ENCODE measurements at places on chromosomes 12 and 14. TPM values are rescaled to one million over a fixed set of nuclear protein-coding genes. Genes with fewer than 3 reads are reported as not detected.

DNA sequence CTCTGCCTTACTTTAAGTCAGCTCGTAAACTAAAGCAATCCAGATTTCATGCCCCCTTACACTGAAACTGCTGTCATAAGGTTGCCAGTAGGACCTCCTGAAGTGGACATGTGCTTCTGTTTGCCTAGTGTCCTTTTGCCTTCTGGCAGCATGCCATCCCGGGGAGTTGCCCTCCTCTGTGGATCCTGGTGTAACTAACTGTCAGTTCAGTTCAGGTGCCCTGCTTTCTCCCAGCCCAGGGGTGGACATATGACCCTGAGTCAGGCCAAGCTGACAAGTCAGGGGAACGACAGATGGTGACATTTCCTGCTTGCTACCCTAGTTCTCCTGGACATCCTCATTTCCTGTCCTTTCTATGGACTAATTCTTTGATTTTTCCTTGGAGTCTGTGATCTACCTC, 25.6 kb downstream of the AKAP6 start:
- H3K4me1 ChIP-seq, result no peaks in the 10 kb centered on the region
- H3K27ac ChIP-seq, result no peak overlapping the region
- DNase-seq, result peak; percentile 34
- no peaks in the 10 kb centered on the region for H3K27me3 ChIP-seq

- H3K4me1 ChIP-seq, result peaks cover 4% of the 10 kb centered on the region
- H3K27me3 ChIP-seq, result peaks cover 36% of the 10 kb centered on the region
- DNase-seq, result no peak
- no peak overlapping the region for H3K4me3 ChIP-seq
- H3K27ac ChIP-seq, result no peak overlapping the region
Observed at GRCh38 chr12:3520168-3520567, 29.2 kb downstream of the PRMT8 start.

GRCh38 chr12:84070292-84070691, 842.3 kb downstream of the SLC6A15 start:
- DNase-seq, result no peak
- no peaks in the 10 kb centered on the region for H3K27me3 ChIP-seq
- no peaks in the 10 kb centered on the region for H3K36me3 ChIP-seq
- no peak overlapping the region for H3K27ac ChIP-seq
- no peaks in the 10 kb centered on the region for H3K4me1 ChIP-seq

DNA sequence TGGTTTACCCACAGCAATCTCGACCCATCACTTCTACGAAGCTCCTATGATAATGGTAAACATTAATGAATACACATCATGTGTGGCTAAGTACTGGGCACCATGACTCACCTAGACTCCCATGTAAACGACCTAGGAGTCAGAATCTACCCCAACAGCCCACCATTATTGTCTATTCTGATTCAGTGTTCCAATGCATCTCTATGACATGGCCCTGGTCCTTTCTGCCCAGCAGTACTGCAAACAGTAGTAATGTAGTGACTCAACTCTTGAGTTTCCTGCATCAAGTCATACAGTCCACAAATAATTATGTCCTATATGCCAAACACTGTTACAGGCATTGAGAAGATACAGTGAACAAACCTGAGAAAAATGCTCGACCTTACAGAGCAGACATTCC, 14.6 kb downstream of the GTF2A1 start:
- H3K27ac ChIP-seq, result no peak overlapping the region
- H3K4me3 ChIP-seq, result no peak overlapping the region
- no peaks in the 10 kb centered on the region for H3K4me1 ChIP-seq

PELI2 gene
- not detected for total RNA-seq

ADCY6 gene
- total RNA-seq, result 10.6 TPM

DNA sequence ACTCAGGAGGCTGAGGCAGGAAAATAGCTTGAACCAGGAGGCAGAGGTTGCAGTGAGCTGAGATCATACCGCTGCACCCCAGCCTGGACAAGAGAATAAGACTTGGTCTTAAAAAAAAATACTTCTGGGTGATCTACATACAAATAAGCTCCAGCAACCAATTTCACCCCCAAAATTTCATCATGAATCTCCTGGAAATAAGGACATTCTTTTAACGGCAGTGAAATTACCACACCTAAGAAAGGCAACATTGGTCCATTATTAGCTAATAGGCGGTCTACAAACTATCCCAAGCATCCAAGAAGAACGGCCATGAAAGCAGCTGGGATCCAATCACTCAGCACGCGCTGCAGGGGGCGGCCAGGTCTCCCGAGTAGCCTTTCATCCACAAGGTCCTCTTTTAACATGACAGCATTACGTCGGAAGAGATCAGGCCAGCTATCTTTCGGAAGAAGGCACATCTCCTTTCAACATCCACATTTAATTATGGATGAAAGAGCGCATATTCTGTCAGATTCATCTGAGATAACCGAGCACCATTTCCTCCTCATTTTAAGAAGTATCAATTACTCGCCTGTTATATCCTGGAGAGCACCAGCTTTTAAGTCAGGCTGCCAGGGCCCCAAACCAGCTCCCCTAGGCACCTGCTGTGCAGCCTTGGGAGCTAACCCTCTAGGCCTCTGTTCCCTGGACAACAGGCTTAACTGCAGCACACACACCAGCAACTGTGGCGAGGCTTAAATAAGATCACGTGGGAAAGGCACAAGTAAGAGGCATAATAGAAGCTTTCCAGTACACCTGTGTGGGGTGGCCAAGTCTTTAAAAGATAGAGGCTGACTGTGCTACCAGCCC, 4.2 kb downstream of the SLC15A4 start:
- H3K27ac ChIP-seq, result no peak overlapping the region
- H3K36me3 ChIP-seq, result peaks cover 2% of the 10 kb centered on the region
- no peak overlapping the region for H3K4me3 ChIP-seq
- peaks cover 45% of the 10 kb centered on the region for H3K4me1 ChIP-seq
- no peaks in the 10 kb centered on the region for H3K27me3 ChIP-seq

DNA sequence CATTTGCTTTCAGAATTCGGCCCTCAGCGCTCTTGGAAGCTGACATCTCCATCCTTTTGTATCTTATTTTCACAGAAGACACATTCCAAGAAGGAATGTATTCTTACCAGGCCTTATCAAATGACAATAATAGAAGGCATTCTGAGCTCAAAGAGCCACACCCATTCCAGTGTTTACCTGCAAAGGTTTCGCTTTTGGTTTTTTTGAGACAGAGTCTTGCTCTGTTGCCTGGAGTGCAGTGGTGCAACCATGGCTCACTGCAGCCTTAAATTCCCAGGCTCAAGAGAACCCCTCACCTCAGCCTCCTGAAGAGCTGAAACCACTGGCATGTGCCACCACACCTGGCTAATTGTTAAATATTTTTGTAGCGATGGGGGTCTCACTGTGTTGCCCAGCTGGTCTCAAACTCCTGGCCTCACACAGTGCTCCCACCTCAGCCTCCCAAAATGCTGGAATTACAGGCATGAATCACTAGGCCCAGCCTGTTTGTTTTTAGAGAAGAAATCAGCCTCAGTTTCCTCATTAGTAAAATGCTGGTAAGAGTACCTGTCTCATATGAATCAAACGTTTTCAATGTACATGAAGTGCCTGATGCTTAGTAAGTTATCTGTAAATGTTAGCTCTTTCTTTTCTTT, 69.2 kb downstream of the SLC6A12 start:
- H3K27me3 ChIP-seq, result no peaks in the 10 kb centered on the region
- H3K4me3 ChIP-seq, result peak overlapping the region; percentile 20
- DNase-seq, result no peak
- H3K4me1 ChIP-seq, result peaks cover 43% of the 10 kb centered on the region
- H3K27ac ChIP-seq, result no peak overlapping the region
- no peaks in the 10 kb centered on the region for H3K36me3 ChIP-seq

GRCh38 chr12:92504594-92504981, 198.2 kb upstream of the PLEKHG7 start:
- no peaks in the 10 kb centered on the region for H3K36me3 ChIP-seq
- peak overlapping the region; percentile 55 for H3K4me3 ChIP-seq
- H3K27ac ChIP-seq, result peak overlapping the region; percentile 68
- H3K4me1 ChIP-seq, result peaks cover 53% of the 10 kb centered on the region

DNA sequence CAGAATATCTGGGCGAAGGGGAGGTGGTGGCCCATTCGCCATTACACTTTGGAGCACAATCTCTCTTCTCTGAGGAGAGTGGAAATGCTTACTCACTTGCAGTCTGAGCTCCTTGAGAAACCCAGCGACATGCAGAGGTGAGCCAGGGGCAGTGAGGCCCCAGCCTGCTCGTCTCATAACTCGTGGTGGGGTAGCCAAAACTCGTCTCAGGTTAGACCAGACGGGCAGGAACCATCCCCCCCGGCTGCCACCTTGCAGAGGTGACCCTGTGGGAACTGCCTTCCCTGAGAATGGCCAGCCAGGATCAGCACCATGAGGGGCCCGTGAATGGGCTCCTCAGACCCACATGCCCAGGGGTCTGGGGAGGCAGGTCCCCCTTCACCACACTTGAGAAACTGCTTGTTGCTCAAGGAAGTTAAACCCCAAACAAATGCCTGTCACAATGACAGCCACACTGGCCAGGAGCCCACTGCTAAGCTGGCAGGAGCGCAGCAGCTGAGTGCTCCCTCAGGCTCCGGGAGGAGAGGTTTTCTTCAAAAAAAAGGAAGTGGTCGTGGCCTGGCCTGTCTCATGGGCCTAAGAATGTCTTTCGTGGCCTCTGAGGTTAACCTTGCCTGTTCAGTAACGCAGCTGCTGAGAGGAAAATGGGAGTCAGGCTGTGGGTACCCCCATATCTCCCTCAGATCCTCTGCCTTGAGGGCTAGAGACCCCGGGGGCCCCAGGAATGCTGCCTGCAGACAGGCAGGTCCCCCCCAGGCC, 9.2 kb upstream of the ALDH2 start:
- peaks cover 9% of the 10 kb centered on the region for H3K4me1 ChIP-seq
- no peak overlapping the region for H3K4me3 ChIP-seq
- no peak overlapping the region for H3K27ac ChIP-seq
- no peaks in the 10 kb centered on the region for H3K36me3 ChIP-seq

DNA sequence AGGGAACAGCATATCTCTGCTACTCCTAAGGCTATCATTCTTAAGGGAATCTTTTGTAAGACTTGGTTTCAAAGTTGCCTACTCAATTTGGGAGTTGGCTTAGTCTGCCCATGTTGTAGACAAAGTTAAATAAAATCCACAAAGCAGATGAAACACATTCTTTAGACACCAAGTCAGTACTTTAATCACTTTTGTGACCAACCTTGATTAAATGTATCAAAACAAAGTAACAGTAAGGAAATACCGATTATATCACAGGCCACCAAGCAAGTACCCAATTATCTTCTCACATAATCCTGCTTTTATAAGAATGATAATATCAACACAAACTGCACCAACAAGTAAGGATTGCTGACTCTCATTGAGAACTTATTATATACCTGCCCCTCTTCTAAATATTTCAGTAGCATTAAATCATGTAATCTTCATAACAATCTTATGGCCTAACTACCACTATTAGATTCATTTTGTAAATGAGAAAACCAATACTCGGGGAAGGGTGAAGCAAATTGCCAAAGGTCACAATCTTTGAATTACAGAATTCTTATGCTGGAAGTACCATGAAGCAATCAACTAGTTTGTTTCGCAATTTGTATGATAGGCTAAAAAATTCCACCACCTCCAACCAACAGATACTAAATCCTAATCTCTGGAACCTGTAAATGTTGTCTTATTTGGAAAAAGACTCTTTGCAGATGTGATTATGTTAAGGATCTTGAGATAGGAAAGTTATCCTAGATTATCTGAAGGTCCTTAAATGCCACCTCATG, 12.6 kb upstream of the DIO2 start:
- H3K27me3 ChIP-seq, result no peaks in the 10 kb centered on the region
- DNase-seq, result no peak
- H3K4me3 ChIP-seq, result no peak overlapping the region
- H3K36me3 ChIP-seq, result no peaks in the 10 kb centered on the region

C3AR1 gene
- not detected for total RNA-seq

DNA sequence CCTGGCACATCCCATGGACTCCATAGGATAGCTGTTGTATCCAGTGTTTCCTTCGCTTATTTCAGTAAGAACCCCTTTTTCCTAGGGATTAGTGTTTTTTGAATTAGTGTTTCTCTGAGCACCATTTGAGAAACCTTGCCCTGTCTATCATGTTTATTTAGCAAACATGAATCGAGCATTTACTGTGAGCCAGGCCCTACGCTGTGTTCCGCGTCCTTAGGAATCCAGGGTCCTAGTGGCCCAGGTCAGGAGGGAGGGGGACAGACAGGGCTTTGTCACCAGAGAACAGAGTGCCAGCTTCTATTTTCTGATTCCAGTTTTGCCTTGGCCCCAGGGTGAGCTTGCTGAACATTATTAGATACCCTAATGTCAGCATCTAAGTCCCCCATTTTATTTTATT, 2.5 kb downstream of the TEAD4 start:
- H3K4me3 ChIP-seq, result peak overlapping the region; percentile 72
- H3K4me1 ChIP-seq, result peaks cover 58% of the 10 kb centered on the region
- H3K27ac ChIP-seq, result peak overlapping the region; percentile 96
- H3K36me3 ChIP-seq, result no peaks in the 10 kb centered on the region
- peak; percentile 61 for DNase-seq

TAS2R42 gene
- not detected for total RNA-seq

MORN3 gene
- 2.0 TPM for total RNA-seq

- H3K27me3 ChIP-seq, result no peaks in the 10 kb centered on the region
- no peak for DNase-seq
- H3K36me3 ChIP-seq, result no peaks in the 10 kb centered on the region
Observed at GRCh38 chr12:14605401-14605989, 37.8 kb upstream of the PLBD1 start.

DNA sequence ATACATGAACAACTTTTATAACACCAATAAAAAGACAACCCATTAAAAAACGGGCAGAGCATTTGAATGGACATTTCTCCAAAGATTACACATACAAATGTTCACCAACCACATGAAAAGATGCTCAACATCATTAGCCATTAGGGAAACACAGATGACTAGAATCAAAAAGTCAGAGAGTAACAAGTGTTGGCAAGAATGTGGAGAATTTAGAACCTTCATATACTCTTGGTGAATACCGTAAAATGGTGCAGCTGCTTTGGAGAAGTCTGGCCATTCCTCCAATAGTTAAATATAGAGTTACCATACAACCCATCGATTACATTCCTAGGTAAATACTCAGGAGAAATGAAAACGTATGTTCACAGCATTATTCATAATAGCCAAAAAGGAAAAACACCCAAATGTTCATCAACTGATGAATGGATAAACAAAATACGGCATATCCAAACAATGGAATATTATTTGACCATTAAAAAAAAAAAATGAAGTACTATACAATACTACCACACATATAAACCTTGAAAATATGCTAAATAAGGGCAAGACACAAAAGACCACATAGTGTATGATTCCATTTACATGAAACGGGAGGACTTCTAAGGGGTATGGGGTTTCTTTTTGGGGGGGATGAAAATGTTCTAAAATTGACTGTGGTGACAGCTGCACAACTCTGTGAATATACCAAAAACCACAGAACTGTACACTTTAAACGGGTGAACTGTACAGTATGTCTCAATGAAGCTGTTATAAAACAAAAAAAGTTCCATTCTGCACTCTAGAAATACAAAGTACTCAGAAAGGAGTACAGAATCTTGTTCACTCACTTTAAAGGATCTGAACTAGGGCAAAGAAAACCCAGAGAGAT, 3.2 kb downstream of the CORO1C start:
- peaks cover 67% of the 10 kb centered on the region for H3K4me1 ChIP-seq
- no peaks in the 10 kb centered on the region for H3K27me3 ChIP-seq

- no peaks in the 10 kb centered on the region for H3K27me3 ChIP-seq
- H3K4me3 ChIP-seq, result no peak overlapping the region
- no peak overlapping the region for H3K27ac ChIP-seq
- DNase-seq, result no peak
Observed at GRCh38 chr14:49733836-49734235, 34.1 kb upstream of the KLHDC2 start.

GRCh38 chr14:64421166-64421565, 33.0 kb downstream of the MTHFD1 start:
- H3K27me3 ChIP-seq, result no peaks in the 10 kb centered on the region
- no peak for DNase-seq
- peaks cover 21% of the 10 kb centered on the region for H3K36me3 ChIP-seq
- H3K4me1 ChIP-seq, result no peaks in the 10 kb centered on the region
- H3K4me3 ChIP-seq, result no peak overlapping the region

Data from HepG2 (cell line).